ENCODE measurements at places on chromosomes 2 and 18.

- no peak for DNase-seq
These were observed 449.1 kb upstream of the REG3G start for GRCh38 chr2:78576409-78576808.

DNA sequence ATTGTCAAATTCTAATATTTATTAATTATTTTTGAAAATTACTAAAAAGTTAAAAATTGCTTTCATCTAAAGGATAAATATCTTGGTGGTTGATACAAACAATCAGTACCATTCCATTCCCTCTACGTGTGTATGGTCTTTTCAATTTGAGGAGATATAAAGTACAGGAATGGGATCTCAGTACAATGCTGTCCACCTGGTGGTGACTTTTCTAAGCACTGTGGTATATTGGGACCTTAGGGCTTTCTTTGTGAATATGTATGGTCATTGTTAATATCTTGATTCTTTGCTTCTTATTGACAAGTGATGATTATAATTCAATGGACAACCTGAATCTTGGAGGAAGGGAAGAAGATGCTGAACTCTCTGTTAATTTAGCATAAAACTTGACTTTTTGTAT, 83.1 kb downstream of the NBEAL1 start:
- DNase-seq, result no peak

- DNase-seq, result no peak
These were observed 2.4 kb downstream of the RNPEPL1 start for GRCh38 chr2:240570531-240571313.

- no peak for DNase-seq
These were observed 58.4 kb downstream of the ITGB1BP1 start for GRCh38 chr2:9364791-9365497.

DNA sequence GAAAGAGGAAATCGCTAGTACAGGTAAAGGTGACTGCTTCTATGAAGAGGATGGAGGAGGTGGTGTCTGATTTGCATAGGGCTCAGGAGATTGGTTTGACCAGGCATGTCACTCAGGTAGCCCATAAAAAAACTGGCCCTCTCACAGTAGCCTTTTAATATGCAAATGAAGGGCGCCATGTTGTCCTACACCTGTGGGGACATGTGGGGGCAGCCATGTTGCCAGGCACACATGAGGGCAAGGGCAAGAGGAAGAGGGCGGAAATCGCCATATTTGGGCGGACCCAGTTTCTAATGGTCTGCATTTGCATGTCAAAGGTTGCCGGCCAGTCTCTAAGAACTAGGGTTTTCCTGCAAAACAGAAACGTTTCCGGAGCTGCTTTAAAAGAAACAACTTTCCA, 1330.6 kb downstream of the DSC3 start:
- DNase-seq, result no peak

DNA sequence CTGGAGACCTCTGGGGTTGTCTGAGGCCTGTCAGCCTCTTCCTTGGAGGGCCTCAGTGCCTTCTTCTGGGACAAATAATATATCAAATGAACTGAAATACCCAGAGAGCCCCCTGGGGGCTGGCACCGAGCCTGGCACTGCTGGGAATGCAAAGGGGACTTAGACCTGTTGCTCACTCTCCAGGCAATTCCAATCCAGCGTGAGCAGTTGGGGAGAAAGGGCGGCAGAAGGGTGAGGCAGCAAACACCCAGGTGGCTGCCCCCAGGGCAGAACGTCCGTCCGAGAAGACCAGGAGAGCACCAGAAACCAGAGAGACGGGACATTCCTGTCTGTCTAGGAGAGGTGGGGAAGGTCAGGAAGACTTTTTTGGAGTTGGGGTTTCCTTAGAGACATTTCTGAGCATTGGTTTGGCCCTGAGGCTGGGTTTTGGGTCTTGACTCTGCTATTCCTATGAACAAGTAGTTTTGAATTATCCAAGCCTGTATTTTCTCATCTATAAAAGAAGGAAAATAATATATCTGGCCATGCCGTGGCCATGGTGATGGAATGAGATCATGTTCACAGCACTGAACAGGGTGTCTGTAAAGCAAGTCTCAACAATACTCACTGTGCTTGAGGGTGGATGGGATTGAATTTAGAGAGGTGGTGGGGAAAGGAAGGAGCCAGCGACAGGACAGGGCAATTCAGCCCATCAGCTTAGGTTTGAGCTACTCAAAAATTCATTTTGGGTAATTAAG, 44.3 kb upstream of the ZBTB7C start:
- peak; percentile 57 for DNase-seq

DNA sequence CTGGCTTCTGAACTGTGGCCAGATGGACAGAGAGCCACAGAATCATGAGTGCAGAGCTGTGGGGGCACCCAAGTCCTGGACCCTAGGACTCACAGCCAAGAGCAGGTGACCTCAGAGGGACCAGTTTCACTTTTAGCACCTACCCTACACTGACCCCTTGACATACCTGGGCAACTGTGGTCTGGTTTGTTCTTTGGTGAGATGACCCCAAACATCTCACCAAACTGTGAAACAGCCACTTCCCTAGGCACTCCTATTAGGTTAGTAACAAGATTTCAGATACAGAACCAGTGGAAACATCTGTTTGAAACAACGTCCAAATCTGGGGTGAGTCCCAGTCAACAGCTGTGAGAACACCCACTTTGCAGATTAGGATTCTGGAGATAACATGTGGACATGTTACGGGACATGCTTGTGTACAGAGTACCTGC, 1.9 kb upstream of the ZFP36L2 start:
- DNase-seq, result no peak

DNA sequence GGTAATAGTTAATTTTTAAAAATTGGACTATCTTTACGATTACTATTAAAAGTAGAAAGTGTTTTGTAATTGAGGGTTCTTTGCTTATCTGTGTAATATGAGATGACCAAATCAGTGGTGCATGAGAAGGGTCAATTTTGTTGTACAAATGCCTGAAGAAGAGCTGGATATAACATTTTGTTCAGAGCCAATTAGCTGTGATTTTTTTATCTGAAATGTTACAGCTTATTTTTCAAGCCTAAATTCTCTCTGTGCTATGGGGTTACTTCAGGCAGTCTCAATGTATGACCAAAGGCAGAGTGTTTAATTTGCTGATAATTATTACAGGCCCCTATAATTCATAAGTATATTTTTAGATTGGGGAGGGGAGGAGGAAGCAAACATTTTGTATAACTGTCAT, 41.8 kb downstream of the OTX1 start:
- no peak for DNase-seq

DNA sequence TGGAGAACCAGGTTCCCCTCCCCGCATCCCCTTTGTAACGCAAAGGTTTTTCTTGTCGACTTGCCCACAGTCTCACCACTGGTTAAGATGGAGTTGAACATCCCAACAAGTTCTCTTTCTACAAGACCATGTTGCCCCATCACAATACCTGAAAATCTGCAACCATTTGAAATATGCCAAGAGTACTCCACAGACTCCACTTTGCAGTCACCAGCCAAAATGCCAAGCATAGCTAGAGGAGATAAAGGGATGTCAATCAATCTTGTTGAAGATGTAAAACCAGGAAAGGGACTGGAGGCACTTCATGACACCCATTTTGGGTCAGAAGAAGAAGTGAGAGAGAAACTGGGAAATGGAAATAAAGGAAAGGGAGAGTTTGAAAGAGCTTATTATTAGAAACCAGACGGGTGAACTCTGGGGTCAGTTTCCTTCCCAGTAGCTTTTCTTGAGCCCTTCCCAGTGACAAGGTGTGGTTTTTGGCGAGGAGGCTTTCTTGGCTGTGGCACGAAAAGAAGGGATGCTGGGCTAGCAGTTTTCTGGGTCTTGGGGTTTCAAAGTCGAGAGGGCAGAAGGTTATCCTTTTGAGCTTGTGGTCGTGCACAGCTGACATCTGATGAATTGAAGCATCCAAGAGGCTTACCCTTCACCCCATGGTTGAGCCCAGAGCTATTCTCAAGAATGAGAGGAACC, 79.3 kb downstream of the ACAA2 start:
- DNase-seq, result no peak

DNA sequence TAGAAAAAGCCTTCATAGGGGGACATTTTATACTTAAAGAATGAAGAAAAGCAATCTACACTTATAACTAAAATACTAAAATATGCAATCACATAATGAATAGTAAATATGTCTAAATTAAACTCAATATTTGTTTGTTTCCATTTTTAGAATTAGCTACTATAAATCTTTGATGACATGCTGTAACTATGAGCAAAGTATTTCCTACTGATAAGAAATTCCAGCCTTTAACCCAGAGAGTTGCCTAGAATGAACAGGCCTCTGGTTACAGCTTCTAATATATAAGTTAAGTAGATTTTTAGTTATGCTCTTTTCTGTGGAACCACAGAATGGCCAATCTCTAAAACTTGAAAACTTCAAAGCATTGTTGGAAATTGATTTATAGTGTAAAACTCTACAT, 1465.6 kb upstream of the ZEB2 start:
- no peak for DNase-seq

- DNase-seq, result peak; percentile 16
These were observed 77.6 kb upstream of the SNTG2 start for GRCh38 chr2:873027-873426.

DNA sequence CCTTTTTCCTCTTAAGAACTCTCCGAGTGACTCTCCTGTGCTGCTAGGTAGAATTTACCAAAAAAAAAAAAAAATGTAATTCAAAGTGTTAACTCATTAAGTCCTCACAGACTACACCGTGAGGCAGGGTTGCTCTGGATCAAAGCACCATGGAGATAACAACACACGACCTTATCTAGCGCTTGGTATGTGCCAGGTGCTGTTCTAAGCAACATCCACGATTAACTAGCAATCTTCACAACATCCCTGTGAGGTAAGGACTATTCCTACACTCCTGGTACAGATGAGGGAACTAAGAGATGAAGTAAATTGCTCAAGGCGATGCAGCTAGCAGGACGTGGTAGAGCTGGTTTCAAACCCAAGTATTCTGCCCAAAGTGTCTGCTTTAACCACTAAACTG, 1.8 kb downstream of the MOGAT1 start:
- DNase-seq, result no peak

DNA sequence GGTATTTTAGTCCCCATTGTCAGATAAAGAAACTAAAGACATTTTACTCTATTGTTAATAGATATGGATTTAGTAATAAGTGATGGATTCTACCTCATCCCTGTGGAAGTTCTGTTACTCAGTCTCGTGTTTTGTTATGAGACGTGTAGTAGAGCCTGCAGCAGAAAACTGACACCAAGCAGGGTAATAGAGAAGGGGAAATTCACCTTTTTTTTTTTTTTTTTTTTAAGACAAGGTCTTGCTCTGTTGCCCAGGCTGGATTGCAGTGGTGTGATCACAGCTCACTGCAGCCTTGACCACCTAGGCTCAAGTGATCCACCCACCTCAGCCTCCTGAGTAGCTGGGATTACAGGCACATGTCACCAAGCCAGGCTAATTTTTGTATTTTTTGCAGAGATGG, 164.5 kb downstream of the CERS6 start:
- DNase-seq, result no peak

DNA sequence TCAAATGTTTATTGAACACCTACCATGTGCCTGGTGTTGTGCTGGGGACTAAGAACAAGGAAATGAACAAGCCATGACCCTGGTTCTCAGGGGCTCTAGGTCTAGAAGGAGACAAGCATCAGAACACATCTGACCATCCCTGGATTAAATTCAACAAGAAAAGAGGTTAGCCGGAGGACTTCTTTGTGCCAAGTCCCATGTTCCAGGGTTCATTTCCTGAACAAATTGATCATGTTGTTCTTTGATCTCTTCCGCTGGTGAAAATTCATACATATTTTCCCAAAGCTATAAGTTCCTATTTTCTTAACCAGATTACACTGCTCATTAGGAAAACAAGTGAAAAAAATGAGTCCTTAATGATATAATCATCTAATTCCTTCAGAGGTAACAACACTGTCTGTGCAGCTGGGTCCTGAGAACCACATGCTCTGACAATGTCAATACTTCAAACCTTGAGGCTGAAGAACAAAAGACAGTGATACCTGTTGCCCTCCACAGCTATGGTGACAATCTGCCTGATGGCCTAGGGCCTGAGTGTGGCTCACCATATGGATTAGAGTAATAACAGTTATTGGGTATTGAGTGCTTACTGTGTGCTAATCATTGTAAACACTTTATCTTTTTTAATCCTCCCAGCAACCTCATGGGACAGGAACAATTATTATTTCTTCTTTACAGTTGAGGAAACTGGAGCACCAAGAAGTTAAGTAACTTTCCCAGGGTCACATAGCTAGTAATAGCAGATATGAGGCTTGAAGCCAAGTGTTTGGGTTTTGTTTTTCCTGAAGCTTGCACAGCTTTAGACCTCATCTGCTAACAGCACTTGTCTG, 24.6 kb upstream of the INO80C start:
- no peak for DNase-seq

DNA sequence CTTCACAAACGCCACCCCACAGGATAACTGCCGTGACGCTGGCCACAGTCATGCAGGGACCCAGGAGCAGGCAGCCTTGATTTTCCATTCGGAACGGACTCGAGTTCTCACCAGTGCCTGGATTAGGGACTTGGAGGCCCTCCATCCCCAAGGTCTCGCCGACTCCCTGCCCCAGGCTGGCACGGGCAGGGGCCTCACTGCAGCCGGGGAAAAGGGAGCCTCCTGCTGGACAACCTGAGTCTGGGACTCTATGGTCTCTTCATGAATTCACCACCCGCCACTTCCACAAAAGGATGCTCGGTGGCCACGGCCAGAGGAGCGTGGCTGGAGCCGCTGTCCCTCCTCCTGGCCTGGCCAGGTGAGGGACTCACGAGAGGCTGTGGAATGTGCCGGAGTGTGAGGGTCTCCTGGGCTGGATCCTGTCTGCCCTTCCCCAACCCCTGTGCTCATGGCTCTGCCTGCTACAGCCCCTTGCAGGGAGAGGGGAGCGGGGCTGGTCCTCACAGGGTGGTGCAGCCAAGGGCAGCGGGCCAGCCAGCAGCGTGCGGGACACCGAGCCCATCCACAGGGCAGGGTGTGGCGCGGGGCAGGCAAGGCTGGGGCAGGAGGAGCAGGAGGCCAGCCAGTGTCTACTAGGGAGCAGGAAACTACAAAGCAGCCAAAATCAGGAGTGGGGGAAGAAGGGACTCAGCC, 42.3 kb downstream of the AQP12A start:
- DNase-seq, result no peak

- DNase-seq, result no peak
These were observed 18.9 kb downstream of the TET3 start for GRCh38 chr2:74003494-74004211.

DNA sequence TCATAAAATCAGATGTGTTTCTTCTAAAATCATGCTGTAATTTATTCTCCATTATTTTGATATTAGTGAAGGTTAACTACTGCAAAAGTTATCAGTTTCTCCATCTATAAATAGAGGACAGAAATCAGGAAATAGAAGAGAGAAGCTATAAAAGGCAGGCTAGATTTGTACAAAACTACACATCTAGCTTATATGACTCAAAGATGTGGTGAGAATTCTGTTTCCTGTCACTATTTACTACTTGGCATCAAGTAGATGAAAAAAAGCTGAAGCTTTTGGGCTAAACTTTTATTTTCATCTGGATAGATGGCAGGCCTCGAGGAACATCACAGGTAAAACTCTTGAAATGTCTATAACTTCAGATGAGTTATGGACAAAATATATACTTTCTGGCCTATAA, 49.8 kb upstream of the NAB1 start:
- no peak for DNase-seq

GRCh38 chr2:14358339-14358738, 274.2 kb upstream of the LRATD1 start:
- no peak for DNase-seq

- peak; percentile 57 for DNase-seq
These were observed 23.8 kb downstream of the FBXO41 start for GRCh38 chr2:73260338-73260984.

- DNase-seq, result no peak
These were observed 179.0 kb upstream of the SLC39A10 start for GRCh38 chr2:195477996-195478382.
